CD14-positive monocyte (primary cell): ENCODE measurements at places on chromosomes 7 and 10.
A peak's percentile ranks its signal among the peaks of the same experiment; 100 is the strongest.

DNA sequence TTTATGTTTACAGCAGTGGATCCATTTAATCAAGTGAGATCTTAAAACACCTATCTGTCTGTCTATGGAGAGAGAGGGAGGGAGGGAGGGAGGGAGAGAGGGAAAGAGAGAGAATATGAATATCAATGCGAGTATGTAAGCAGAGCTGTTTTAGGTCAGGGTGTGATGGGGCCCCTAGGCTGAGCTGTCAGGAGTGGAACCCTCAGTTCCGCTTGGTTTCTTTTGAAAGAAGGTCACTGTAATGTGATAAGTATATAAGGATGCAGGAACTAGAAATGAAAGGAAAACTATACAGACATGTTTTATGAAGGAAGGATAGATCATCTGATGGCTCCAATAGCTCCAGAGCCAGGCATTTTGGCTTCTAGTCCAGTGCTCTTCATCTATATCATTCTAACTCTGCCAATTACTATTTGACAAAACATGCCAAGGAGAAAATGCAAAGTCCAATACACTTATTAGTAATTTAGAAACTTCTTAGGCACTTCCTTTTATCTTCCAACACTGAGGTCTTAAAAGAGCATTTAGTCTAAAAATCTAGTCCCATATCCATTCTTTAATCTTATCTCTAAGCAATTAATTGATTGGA is 70.3 kb downstream of the NRCAM start:
- DNase-seq = no peak

GRCh38 chr10:18906636-18907035 is 142.0 kb upstream of the MALRD1 start:
- no peak for DNase-seq

GRCh38 chr10:124383496-124383895 is 35.2 kb downstream of the OAT start:
- no peak for DNase-seq

DNA sequence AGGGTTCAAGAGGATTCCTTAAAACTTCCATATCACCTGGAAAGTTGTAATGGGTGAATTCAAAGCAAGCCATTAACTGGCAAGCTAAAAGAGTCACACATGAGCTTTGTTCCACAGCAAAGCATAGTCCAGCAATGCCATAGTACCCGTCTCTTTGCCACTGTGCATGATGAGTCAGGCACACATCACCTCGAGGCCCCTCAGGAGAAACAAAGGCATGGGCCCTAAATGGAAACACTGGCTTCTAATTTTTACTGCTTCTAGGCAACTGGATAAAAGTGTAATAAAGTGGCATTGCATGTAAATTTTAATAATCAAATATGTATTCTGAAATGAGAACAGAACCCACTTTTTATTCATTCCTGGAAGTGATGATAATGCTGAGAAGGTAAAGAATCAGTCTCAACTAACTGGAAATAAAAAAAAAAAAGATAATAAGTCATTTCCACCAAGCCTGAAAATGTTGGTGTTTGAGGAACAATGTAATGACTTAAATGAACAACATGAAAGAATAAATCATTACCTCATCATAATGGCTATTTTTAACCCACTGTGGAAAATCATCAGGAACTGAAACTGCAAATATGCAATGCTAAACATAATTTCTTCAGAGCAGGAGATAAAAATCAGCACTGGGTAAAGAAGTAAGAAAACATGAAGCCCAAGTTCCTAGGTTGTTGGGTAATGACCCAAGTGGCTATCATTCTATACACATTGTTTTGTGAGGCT is 104.9 kb downstream of the CDK6 start:
- peak; percentile 74 for DNase-seq

GRCh38 chr10:122051609-122052385 is 62.8 kb downstream of the TACC2 start:
- DNase-seq = no peak
